ENCODE measurements at places on chromosomes 7 and 10.
A peak's percentile ranks its signal among the peaks of the same experiment; 100 is the strongest.

- no peak for DNase-seq
Observed at GRCh38 chr7:88396948-88397322, 90.2 kb upstream of the STEAP4 start.

- no peak for DNase-seq
Observed at GRCh38 chr10:106696239-106696638, 468.3 kb downstream of the SORCS1 start.

DNA sequence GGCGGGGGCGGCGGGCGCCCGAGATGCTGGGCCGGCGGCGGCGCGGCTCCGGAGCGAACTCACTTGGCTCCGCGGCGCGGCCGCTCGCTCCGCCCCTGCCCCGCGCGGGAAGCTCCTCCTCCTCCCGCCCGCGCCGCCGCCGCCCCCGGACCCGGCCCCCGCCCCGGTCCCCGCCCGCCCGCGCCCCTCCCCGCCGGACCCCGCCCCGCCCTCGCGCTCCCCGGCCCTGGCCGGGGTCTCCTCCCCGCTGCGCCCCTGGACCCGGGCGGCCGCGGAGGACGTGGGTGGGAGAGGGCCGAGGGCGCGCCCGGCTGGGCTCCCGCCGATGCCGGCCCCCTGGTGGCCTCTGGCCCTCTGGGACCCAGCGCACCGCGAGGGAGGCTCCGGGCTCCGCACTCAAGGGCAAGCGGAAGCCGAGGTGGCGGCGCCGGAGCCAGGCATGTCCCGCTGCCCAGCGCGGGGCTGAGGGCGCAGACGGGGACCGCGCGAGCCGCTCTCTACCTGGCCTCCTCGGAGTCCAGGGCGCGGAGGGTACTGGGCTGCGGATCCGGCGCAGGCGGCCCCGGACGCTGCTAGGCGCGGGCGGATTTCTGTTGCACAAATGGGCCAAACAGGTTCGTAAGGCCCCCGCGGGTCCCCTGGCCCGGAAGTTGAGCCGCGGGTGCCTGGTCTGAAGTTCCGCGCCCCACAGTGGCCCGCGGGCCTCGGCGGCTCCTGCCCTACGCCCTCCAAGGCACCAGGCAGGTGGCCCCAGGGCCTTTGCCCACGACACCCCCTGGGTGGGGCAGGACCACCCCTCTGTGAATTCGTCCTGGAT is at the start of gene TCERG1L:
Gene TCERG1L (minus strand): TSS at position 61 of the 817 bp plus-strand sequence. CDS start 86 bp downstream, outside the sequence.
- DNase-seq: peak; percentile 37

- DNase-seq: no peak
Observed at GRCh38 chr10:31422634-31423033, 103.6 kb downstream of the ZEB1 start.

GRCh38 chr7:149859876-149860275 is 13.9 kb upstream of the ATP6V0E2 start:
- no peak for DNase-seq

DNA sequence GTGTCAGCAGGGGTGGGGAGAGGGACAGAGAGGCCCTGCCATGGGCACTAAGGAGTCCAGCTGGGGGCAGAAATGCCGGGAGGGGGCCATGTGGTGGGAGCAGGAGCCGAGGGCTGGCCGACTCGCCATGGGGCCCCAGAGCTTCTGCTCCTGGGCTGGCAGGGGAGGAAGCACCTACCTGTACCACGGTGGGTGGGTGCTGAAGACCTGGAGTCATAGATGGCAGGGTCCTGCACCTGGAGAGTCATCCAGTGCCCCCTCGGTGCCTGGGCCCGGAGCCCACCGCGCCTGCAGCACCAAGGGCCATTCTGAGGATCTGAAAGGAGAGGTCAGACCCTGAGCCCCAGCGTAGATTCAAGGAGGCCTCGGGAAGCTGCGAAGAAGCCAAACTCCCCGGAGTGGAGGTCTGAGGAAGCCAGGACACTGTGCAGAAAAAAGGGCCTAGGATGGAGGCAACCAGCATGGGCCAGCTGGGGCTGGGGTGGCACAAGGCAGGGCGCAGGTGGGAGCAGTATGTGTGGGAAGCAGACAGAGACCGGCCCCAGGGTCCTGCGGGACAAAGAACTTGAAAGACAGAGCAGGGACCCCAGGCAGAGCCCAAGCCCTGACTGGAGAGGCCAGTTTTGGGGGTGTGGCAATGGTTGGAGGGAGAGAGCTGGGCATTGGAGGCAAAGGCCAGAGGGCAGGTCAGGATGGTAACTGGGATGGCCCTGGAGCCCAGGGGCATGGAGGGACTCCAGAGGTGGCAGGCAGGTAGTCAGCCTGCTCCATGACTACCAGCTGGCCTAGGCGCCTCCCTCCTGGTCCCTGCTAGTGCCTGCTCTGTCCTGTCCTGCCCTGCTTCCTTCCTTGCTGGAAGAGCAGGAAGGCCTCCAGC is 26.7 kb upstream of the SMARCD3 start:
- no peak for DNase-seq

- no peak for DNase-seq
Observed at GRCh38 chr7:80821771-80822319, 97.0 kb downstream of the SEMA3C start.

GRCh38 chr7:45921699-45922519 is 837 bp upstream of the IGFBP3 start:
- no peak for DNase-seq

DNA sequence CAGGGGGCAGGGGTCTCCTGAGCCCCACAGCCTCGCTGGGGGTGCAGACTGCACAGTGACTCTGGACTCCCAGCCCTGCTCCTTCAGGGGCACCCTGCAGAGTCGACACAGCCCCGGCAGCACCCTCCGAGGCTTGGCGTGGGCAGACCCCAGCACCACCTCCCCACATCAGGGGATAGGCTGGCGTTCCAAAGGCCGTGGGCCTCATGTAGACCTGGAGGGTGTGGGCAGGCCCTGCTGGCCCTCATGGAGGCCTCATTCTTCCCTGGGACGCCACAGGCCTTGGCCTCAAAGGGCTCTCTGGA is 265.9 kb downstream of the ELFN1 start:
- no peak for DNase-seq

GRCh38 chr7:22672846-22673680 is 53.9 kb upstream of the IL6 start:
- DNase-seq: no peak

GRCh38 chr7:70313687-70314086 is 715.4 kb downstream of the AUTS2 start:
- no peak for DNase-seq

DNA sequence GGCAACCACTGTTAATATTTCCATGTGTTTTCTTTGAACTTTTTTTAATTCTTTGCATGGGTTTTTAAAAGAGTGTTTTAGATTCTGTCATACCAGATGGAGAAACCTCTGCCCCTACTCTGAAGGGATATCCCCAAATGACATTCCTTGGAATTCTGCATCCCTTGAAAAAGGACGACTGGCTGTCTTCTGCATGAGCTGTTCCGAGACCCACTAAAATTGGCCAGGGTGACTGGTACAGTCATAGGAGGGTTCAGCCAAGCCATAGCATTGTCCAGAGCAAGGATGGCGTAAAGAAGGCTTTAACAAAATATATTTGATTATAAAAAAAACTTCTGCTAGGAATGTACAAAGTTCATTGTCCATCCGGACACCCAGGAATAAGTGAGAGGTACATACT is 952.9 kb downstream of the NRG3 start:
- DNase-seq: no peak

DNA sequence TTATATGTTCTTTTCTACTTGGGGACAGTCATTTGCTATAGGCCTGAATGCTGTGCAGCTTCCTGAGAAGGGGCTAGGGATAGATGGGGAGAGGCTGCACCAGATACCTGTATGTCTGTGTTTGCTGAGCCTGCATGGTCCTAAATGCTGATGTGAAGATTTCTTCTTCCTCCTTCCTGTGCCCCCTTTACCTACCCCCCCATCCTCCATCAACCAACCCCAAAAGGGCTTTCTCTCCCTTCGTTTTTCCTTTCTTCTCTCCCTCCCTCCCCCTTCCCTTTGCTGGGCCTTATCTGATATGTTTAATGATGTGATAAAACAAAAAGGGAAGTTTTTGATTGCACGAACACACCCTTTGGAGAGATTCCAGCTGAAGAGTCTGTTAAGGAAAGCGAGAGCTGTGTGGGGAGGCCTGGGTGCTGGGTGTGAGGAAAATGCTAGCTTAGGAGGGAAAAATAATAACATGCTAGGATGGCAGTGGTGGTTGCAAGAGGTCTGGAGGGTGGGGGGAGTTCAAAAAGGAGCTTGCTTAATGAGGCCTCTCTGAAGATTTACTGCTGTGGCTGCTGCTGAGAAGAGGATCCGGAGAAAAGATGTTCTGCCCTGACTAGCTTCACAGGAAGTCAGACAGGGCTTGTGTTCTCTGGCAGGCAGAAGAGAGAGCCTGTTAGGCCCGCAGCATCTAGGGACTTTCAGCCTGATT is 101.8 kb downstream of the SAMD9 start:
- no peak for DNase-seq

GRCh38 chr7:46139079-46139478 is 218.0 kb upstream of the IGFBP3 start:
- no peak for DNase-seq

- no peak for DNase-seq
Observed at GRCh38 chr10:77801474-77802161, 124.9 kb downstream of the DLG5 start.

DNA sequence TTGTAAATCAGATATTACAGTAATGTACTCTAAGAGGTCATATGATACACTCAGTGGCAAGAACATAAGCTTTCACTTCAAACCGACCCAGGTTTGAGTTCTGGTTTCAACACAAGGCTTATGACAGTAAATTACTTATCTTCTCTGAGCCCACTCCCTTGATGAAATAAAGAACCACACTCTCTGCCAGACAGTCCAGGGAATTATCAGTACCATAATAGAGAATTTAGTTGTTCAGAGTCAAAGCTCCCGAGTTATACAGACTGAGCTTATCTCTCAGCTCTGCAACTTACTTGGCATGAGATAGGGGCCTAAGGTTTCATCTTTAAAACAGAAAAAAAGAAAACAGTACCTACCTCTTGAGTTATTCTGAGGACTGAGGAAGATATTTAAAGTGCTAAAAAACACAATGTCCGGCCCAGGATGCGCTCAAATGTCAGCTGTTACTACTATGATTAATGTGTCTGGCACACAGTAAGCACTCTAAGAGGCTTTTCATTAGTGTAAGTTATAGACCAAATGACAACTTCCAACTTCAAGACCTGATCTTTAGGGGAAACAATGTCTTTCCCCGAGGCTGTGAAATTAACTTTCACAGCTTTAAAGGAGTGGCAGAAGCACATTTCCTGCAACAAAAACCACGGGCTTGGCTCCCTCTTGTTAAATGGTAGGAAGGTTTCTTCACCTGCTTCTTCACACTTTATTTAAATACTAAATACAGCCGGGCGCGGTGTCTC is 38.1 kb downstream of the UBE2H start:
- DNase-seq: no peak

DNA sequence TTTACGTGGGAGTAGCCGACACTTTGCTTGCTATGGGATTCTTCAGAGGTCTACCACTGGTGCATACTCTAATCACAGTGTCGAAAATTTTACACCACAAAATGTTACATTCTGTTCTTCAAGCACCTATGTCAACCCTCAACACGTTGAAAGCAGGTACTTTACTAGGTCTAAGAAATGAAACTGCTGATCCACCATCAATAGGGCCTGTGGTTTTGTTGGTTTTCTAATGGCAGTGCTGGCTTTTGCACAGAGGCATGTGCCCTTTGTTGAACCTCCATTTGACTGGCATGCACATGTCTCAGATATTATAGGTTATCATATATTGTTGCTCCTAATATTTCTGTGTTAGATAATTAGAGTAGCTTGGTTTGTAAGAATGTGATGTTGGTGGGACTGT is 123.8 kb downstream of the CFTR start:
- DNase-seq: no peak

Data from NCI-H2107 (cell line).